ENCODE measurements at places on chromosomes 3 and 15. TPM values are rescaled to one million over a fixed set of nuclear protein-coding genes. Genes with fewer than 3 reads are reported as not detected.

DNA sequence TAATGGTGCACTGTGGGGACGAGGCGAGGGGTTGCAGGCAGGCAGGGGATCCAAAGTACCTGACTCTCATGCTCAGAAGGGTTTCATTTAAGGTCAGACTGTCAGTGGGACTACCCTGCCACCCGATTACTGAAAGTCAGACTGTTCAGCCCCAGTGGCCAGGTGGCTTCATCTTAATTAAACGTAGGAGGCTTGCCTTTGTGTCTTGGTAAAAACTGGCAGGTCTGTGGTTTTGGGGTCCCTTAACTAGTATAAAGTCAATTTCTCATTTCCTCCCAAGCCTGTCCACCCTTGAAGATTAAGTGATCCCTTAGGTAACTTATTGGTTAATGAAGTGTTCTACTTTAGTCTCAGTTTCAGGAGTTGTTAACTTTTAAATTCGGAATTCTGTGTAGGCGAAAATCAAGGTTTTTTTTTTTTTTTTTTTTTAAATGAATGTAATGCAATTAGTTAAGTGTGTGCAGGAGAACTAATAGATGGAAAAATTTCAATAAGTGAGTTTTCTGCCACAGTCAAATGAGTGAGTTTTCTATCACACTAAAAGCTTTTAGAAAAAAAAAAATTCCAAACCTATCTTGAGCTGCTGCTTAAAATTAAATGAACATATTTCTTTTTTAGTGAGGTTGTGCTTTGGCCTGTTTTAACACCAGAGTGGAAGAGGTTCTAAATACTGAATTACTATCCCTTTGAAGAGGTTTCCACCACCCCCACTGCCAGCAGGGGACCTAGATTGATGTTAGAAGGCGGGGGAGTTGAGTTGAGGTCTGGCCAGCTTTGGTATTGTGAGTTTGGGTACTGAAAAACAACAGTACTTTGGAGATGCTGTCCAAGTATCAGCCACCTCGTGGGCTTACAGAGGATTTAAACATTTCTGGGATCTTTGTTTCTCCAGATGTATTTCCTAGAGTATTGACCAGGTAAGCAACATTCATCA lies 15.2 kb downstream of the ITPR1 start:
- no peaks in the 10 kb centered on the region for H3K27me3 ChIP-seq
- peak; percentile 46 for DNase-seq
- H3K4me3 ChIP-seq = no peak overlapping the region
- H3K36me3 ChIP-seq = no peaks in the 10 kb centered on the region
- no peak overlapping the region for H3K27ac ChIP-seq

DNA sequence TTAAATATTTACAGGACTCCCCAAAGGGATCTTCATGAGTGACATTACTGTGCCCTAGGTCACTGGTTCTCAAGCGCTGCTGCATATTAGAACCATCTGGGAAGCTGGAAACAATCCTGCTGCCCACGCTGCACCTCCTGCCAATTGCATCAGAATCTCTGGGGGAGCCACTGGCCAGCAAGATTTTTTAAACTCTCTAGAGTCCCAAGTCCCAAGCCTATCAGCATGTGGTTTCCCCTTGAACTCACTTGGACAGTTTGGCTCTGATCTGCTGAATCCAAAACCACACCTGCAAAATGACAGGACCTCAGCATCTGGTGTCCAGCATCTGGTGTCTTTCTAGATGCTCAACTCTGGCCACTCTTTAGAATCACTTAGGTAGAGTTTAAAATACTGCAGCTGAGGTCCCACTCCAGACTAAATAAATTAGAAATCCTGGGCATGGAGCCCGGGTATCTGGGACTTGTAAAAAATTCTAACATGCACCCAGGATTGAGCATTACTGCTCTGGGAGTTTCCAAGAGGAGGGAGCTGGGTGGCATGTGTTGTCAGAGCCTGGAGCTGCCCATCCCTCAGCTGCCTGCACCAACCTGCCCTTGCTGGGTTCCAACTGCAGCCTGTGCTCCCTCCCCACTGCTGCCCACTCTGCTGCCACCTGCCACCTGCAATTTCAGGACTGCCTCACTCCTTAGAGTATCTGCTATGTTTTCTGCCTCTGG lies 311.3 kb downstream of the SLC9A9 start:
- DNase-seq = peak; percentile 83
- H3K4me1 ChIP-seq = peaks cover 29% of the 10 kb centered on the region
- H3K27ac ChIP-seq = peak overlapping the region; percentile 32
- peak overlapping the region; percentile 8 for H3K4me3 ChIP-seq
- H3K36me3 ChIP-seq = no peaks in the 10 kb centered on the region

DNA sequence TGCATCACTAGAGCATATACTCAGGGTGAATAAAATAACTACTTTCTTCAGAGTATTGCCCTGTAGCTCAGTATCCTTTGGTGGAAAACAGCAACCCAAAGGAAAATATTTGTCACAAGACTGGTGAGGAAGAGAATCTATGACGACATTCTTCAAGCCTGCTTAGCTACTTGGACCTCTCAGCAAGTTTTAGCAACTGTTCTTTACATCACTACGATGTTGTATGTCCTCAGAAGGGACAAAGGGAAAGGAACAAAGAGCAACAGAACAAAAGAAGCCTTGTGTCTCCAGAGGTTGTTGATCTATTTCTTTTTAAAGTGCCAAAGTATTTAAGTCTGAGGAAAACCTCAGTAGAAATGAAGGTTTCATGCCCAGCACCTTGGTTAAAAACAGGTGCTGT lies 746.7 kb downstream of the NAALADL2 start:
- H3K36me3 ChIP-seq = no peaks in the 10 kb centered on the region
- H3K4me1 ChIP-seq = no peaks in the 10 kb centered on the region
- H3K27me3 ChIP-seq = no peaks in the 10 kb centered on the region

GRCh38 chr3:53457068-53457467 lies 37.3 kb upstream of the CACNA1D start:
- no peak overlapping the region for H3K4me3 ChIP-seq
- H3K4me1 ChIP-seq = no peaks in the 10 kb centered on the region
- no peaks in the 10 kb centered on the region for H3K36me3 ChIP-seq
- H3K27ac ChIP-seq = no peak overlapping the region
- no peaks in the 10 kb centered on the region for H3K27me3 ChIP-seq

DNA sequence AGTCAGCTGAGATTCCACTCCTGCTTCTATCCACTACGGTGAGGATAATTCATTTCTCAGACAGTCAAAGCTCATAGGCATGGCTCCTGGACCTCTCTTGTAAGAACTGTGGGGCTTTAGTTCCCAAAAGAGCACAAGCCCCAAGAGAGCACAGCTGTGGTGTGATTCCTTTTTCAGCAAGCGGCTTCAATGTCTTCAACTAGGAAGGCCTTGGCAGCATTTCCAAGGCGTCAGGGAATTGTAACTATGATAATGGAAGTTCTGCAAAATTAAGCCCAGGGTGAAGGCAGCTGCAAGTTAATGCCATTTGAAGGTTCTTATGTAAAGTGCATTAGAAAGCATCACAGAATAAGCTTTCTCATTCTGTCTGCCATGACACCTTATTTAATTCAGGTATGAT lies 657.1 kb downstream of the GRM7 start:
- no peaks in the 10 kb centered on the region for H3K27me3 ChIP-seq
- no peak overlapping the region for H3K4me3 ChIP-seq
- H3K36me3 ChIP-seq = no peaks in the 10 kb centered on the region
- no peak for DNase-seq

DNA sequence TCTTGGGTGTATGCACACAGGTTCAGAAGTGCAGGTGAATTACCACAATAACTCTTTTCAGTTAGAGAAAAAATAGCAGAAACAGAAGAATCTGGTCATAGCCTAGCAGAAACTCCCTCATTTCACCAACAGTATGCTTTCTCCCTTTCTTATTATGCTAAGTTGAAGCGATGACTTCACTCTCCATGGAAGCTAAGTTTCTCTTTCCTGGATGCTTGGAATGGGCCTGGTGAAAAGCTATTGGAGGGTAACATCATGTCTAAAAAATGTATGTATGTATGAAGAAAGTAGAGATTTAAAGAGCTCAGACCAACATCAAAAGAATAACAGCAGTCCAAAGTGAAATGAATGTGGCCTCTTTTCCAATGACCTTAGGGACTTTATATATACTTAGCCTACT lies 145.5 kb downstream of the TIGIT start:
- no peaks in the 10 kb centered on the region for H3K27me3 ChIP-seq
- H3K4me3 ChIP-seq = no peak overlapping the region
- H3K36me3 ChIP-seq = no peaks in the 10 kb centered on the region
- DNase-seq = no peak
- no peak overlapping the region for H3K27ac ChIP-seq

- no peaks in the 10 kb centered on the region for H3K27me3 ChIP-seq
- no peak for DNase-seq
- H3K27ac ChIP-seq = no peak overlapping the region
- no peaks in the 10 kb centered on the region for H3K36me3 ChIP-seq
Observed at GRCh38 chr3:141859651-141860050, 16.8 kb upstream of the ATP1B3 start.

DNA sequence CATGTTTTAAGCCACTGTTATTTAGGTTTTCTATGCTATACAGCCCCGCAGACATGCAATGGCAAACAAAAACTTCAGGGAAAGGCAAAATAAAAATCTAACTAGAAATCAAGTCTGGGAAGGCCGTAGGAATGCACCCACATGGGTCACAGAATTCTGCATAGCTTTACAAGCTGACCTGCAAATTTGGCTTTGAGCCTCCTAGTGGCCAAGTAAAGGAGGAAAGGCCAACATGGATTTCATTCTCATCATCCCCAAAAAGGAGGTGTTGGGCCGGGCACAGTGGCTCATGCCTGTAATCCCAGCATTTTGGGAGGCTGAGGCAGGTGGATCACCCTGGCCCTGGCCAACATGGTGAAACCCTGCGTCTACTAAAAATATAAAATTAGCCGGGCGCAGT lies 124.3 kb downstream of the FBLN2 start:
- H3K4me3 ChIP-seq = no peak overlapping the region
- no peak overlapping the region for H3K27ac ChIP-seq
- H3K4me1 ChIP-seq = no peaks in the 10 kb centered on the region
- no peaks in the 10 kb centered on the region for H3K27me3 ChIP-seq
- no peaks in the 10 kb centered on the region for H3K36me3 ChIP-seq

- H3K4me3 ChIP-seq = no peak overlapping the region
- no peak overlapping the region for H3K27ac ChIP-seq
- peaks cover 53% of the 10 kb centered on the region for H3K27me3 ChIP-seq
- DNase-seq = no peak
Observed at GRCh38 chr15:82646250-82647044, 716 bp downstream of the CPEB1 start.

DNA sequence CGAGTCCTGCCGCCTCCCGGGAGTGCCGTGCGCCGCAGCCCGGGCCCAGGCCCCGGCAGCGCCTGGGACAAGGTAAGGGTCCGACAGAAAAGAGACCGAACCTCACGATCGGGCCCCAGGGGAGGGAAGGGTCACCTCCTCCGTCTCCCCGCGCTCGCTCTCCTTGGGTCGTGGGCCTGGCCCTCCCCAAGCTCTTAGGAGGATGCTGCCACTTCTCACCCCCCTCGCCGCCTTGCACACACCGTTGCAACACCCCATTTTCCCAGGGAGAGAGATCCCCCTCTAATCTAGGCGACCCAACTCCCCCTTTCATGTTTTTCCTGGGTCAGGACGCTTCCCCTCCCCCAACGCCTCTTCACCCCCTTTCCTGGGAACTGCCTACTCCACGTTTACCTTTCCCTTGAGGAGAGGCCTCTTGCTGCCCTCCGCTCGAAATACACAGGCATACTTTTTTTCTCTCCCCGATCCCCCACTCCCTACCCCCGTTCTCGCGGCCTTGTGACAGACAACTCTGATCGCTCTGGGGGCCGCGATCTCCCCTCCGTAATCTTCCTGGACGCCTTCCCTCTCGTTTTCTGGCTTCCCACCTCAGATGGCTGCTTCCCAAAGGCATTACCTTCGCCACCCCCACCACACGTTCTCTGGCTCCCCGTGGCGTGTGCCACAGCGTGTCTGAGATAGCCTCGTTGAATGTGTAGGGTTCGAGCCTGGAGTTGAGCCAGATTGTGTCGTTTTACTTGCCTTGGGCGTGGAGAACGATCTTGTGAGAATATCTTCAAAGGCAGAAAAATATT lies 688 bp downstream of the SETD5 start:
- peaks cover 56% of the 10 kb centered on the region for H3K4me1 ChIP-seq
- no peaks in the 10 kb centered on the region for H3K27me3 ChIP-seq
- peak overlapping the region; percentile 97 for H3K27ac ChIP-seq
- no peak for DNase-seq
- H3K4me3 ChIP-seq = peak overlapping the region; percentile 95

GRCh38 chr3:52218937-52219650 lies 6.4 kb downstream of the TLR9 start:
- no peaks in the 10 kb centered on the region for H3K27me3 ChIP-seq
- peak; percentile 81 for DNase-seq
- peaks cover 15% of the 10 kb centered on the region for H3K36me3 ChIP-seq
- no peak overlapping the region for H3K4me3 ChIP-seq
- peaks cover 9% of the 10 kb centered on the region for H3K4me1 ChIP-seq
- no peak overlapping the region for H3K27ac ChIP-seq

DNA sequence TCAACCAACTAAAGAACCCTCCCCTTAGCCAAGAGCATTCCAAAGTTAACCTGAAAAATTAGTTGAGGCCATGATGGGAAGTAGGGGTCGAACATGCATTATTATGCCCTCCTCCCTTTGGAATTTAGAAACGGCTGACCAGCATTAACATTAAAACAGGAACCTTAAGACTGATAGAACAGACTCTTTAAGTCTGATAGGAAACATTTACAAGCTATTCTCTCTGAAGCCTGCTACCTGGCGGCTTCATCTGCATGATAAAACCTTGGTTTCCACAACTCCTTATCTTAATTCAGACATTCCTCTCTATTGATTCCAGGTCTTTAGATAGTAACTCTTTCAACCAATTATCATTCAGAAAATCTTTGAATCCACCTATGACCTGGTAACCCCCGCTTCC lies 331.0 kb downstream of the CGGBP1 start:
- no peak overlapping the region for H3K4me3 ChIP-seq
- no peak overlapping the region for H3K27ac ChIP-seq
- no peaks in the 10 kb centered on the region for H3K27me3 ChIP-seq
- no peaks in the 10 kb centered on the region for H3K36me3 ChIP-seq
- no peak for DNase-seq

GRCh38 chr15:78364233-78364632 lies 24.1 kb downstream of the CRABP1 start:
- H3K36me3 ChIP-seq = no peaks in the 10 kb centered on the region
- DNase-seq = no peak
- H3K27me3 ChIP-seq = peaks cover 43% of the 10 kb centered on the region
- H3K4me1 ChIP-seq = no peaks in the 10 kb centered on the region

- peak overlapping the region; percentile 93 for H3K4me3 ChIP-seq
- H3K36me3 ChIP-seq = peaks cover 52% of the 10 kb centered on the region
- H3K4me1 ChIP-seq = peaks cover 30% of the 10 kb centered on the region
Observed at GRCh38 chr15:32718227-32718820, 520 bp downstream of the GREM1 start.

DNA sequence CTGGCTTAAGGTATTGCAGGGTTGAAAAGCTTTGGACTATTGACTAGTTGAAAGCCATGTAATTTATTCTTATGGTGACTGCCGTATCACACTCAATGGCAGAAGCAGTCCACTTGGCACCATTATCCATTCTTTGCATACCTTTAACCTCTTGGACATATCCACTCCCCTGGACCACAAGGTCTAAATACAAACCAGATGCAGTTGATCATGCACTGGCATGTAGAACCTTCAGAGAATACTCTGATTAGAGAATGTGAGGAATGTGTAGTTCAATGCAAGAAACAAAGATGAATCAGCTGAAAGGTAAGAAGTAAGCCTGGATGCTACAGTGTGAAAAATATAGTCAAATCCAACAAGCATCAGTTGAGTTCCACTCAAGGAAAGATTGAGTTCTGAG lies 93.1 kb downstream of the FRMD5 start:
- peak; percentile 14 for DNase-seq
- H3K27me3 ChIP-seq = no peaks in the 10 kb centered on the region
- H3K36me3 ChIP-seq = no peaks in the 10 kb centered on the region
- no peak overlapping the region for H3K4me3 ChIP-seq
- H3K4me1 ChIP-seq = peaks cover 32% of the 10 kb centered on the region

Gene CPNE9
- not detected for total RNA-seq

Gene LRIG1
- total RNA-seq = 16.5 TPM

Gene IMPG2
- 0.36 TPM for total RNA-seq

Gene MAGEL2
- total RNA-seq = not detected

Gene RHCG
- not detected for total RNA-seq

Gene ITIH1
- not detected for total RNA-seq

Gene FAM107A
- total RNA-seq = not detected

All from osteoblast (primary cell).